ENCODE measurements at places on chromosomes 6 and 20.

DNA sequence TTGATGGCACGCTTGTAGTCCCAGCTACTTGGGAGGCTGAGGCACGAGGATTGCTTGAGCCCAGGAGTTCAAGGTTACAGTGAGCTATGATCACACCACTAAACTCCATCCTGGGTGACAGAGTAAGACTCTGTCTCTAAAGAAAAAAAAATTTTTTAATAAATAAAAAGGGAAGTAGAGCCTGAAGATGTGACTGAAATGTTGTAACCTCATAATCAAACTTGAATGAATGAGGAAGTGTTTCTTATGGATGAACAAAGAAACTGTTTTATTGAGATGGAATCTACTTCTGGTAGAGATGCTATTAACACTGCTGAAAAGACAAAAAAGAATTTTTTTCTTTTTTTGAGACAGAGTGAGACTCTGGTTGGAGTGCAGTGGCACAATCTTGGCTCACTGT, 6.7 kb downstream of the MAK start:
- H3K27ac ChIP-seq: no peak overlapping the region
- no peak for DNase-seq
- peaks cover 22% of the 10 kb centered on the region for H3K27me3 ChIP-seq
- H3K4me1 ChIP-seq: no peaks in the 10 kb centered on the region
- no peak overlapping the region for H3K4me3 ChIP-seq

GRCh38 chr6:63114610-63115211, 96.6 kb upstream of the FKBP1C start:
- no peak for DNase-seq
- H3K4me3 ChIP-seq: no peak overlapping the region
- H3K4me1 ChIP-seq: no peaks in the 10 kb centered on the region

GRCh38 chr20:47258745-47259695, 97.5 kb downstream of the ZMYND8 start:
- H3K27me3 ChIP-seq: no peaks in the 10 kb centered on the region
- no peak for DNase-seq
- peaks cover 47% of the 10 kb centered on the region for H3K36me3 ChIP-seq
- H3K4me3 ChIP-seq: no peak overlapping the region
- H3K4me1 ChIP-seq: peaks cover 22% of the 10 kb centered on the region

- H3K27ac ChIP-seq: peak overlapping the region; percentile 41
- no peak for DNase-seq
- H3K4me1 ChIP-seq: peaks cover 26% of the 10 kb centered on the region
- H3K4me3 ChIP-seq: no peak overlapping the region
- H3K36me3 ChIP-seq: peaks cover 8% of the 10 kb centered on the region
- no peaks in the 10 kb centered on the region for H3K27me3 ChIP-seq
These were observed 46.0 kb downstream of the NUDT3 start for GRCh38 chr6:34346175-34347119.

DNA sequence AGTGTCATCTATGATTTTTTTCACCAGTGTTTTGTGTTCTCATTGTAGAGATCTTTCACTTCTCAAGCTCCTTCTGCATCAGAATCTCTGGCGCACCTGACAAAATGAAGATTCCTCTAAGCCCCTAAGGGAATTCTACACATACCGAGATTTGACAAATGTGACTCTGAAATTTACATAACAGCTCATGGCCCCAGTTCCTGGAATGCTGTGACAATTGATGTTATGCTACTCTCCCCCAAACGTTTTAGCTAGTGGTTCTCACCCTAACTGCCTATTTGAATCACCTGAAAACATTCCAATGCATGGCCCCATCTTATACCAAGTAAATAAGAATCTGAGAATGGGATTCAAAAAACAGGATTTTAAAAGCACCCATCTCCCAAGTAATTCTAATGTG, 162.1 kb upstream of the FKBP1C start:
- no peaks in the 10 kb centered on the region for H3K36me3 ChIP-seq
- DNase-seq: no peak
- H3K4me1 ChIP-seq: no peaks in the 10 kb centered on the region
- no peaks in the 10 kb centered on the region for H3K27me3 ChIP-seq

GRCh38 chr6:28719275-28719940, 193.7 kb downstream of the GPX5 start:
- DNase-seq: no peak
- peaks cover 91% of the 10 kb centered on the region for H3K27me3 ChIP-seq
- H3K4me1 ChIP-seq: no peaks in the 10 kb centered on the region
- H3K36me3 ChIP-seq: no peaks in the 10 kb centered on the region

GRCh38 chr6:154878871-154879491, 116.1 kb upstream of the TIAM2 start:
- no peak overlapping the region for H3K4me3 ChIP-seq
- DNase-seq: no peak
- peaks cover 5% of the 10 kb centered on the region for H3K36me3 ChIP-seq
- no peak overlapping the region for H3K27ac ChIP-seq

- H3K27ac ChIP-seq: no peak overlapping the region
- H3K4me1 ChIP-seq: peaks cover 5% of the 10 kb centered on the region
- DNase-seq: no peak
- peaks cover 13% of the 10 kb centered on the region for H3K27me3 ChIP-seq
- H3K36me3 ChIP-seq: peaks cover 3% of the 10 kb centered on the region
- no peak overlapping the region for H3K4me3 ChIP-seq
These were observed 21.5 kb upstream of the RALGAPA2 start for GRCh38 chr20:20733943-20734342.

DNA sequence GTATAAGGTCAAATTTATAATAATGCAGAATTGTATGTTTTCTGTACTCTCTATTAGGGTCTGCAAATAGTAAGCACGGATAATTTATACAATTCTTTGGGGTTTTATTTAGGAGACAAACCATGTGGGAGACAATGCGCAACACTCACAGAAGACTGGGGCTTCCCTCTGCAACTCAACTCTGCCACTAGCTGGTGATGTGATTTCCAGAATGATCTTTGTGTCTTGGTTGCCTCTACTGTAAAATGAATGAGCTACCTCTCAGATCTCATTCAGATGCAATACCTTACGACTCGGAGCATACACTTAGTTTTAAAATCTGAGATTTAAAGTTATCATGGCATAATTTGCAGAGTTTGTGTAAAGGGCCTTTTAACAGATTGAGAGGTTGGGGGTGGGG, 6.4 kb downstream of the MAN1A1 start:
- no peaks in the 10 kb centered on the region for H3K27me3 ChIP-seq
- peak overlapping the region; percentile 9 for H3K4me3 ChIP-seq
- peaks cover 52% of the 10 kb centered on the region for H3K4me1 ChIP-seq
- DNase-seq: no peak
- peaks cover 14% of the 10 kb centered on the region for H3K36me3 ChIP-seq
- H3K27ac ChIP-seq: peak overlapping the region; percentile 95

DNA sequence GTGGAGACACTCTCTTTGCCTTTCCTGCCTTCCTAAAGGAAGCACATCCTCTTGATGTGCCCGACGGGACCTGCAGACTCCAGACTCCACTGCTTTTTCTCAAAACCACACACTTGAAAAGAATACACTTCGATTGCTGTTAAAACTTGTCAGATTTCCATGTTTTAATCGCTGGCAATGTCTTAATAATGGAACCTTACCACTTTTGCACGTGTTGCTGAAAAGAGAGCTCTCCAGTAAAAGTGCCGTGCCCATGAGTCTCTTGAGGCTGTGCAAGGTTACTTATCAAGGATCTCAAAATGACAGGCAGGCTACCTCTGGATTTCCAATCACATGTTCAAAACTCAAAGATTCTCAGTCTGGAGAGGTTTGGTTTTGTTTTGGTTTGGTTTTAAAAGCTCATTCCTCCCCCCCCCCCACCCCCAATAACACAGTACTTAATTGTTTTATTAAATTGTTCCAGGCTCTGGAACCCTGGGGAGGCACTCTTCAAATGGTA, 12.0 kb upstream of the TFAP2A start:
- H3K4me1 ChIP-seq: peaks cover 9% of the 10 kb centered on the region
- no peak for DNase-seq
- H3K27me3 ChIP-seq: peaks cover 46% of the 10 kb centered on the region
- no peaks in the 10 kb centered on the region for H3K36me3 ChIP-seq

- no peak for DNase-seq
- H3K4me1 ChIP-seq: no peaks in the 10 kb centered on the region
- H3K27me3 ChIP-seq: peaks cover 17% of the 10 kb centered on the region
- no peak within 1 kb of the TSS for H3K4me3 ChIP-seq
These were observed at the start of gene FAM217A for GRCh38 chr6:4078691-4079471. Gene FAM217A, minus strand, starts transcription at chr6:4079137. Its CDS starts 1,723 bp downstream, at chr6:4077414.

- H3K4me3 ChIP-seq: no peak overlapping the region
- H3K27ac ChIP-seq: no peak overlapping the region
- no peaks in the 10 kb centered on the region for H3K4me1 ChIP-seq
These were observed 71.4 kb upstream of the MYLIP start for GRCh38 chr6:16057446-16057845.

DNA sequence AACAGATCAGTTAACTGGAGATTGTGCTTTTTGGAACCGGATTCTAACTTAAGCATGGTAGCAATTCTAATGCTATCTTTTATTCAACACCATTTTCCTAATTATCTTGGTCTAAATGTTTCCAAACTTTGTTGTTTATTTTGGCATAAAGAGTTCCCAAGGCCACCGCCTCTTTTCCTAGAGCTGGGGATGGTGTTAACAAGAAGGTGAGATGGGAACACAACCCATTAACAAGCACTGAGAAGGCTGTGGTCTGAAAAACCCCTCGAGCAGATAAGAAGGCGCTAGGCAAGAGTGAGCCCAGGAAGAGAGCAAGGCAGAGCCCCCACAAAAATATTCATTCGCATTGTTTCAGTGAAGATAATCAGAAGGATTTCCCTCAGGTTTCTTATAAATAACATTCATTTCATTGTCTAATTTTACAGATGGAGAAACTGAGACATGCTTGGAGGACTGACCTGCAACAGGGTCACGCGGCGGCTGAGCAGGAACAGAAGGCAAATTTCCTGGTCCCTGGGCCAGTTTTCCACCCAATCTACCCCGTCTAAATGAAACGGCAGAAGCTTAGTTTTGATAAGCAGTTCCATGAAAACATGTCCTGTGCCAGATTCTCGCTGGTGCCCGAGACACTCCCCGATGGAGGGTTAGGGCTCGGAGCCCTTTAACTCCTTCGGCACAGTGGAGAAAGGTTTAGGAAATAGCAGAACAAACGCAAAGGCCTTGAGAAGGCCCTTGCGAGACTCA, 155.6 kb downstream of the FOXC1 start:
- DNase-seq: no peak
- H3K27me3 ChIP-seq: no peaks in the 10 kb centered on the region
- no peak overlapping the region for H3K4me3 ChIP-seq
- H3K4me1 ChIP-seq: peaks cover 7% of the 10 kb centered on the region
- H3K27ac ChIP-seq: no peak overlapping the region

DNA sequence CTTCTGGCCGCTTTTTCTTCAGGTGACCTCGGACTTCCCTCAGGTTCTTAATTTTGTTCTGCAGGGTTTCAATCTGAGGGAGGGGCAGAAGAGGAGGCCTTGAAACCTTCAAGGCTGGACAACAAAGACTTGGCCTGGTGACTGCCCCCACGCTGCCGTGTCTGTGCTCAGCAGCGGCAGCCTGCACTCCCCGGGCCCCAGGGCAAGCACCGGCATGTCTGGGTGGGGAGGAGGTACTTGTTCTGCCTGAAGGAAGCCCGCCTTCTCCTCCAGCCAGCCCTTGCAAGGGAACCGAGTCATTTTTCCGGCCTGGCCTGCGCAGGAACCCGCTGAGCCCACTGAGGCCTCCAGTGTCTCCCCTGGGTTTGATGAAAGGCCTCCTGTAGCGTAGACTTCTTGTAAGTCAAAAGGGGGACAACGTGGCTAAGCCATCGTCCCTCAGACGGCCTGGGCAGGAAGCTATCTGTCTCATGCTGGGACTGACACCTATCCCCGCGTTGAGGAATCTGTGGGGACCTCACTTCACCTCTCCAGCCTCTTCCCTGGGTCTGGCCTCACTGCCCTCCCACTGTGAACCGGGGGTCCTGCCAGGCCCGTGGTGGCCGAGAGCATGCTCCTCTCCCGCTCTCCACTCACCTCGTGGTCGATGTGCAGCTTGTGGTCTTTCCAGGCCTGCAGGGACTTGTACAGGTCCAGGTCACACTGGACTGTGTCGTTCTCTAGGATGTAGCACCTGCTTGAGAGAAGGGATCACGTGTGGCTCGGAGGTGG, 119.9 kb downstream of the SULF2 start:
- no peak overlapping the region for H3K4me3 ChIP-seq
- no peak overlapping the region for H3K27ac ChIP-seq
- peaks cover 14% of the 10 kb centered on the region for H3K36me3 ChIP-seq
- H3K27me3 ChIP-seq: no peaks in the 10 kb centered on the region
- H3K4me1 ChIP-seq: peaks cover 3% of the 10 kb centered on the region

DNA sequence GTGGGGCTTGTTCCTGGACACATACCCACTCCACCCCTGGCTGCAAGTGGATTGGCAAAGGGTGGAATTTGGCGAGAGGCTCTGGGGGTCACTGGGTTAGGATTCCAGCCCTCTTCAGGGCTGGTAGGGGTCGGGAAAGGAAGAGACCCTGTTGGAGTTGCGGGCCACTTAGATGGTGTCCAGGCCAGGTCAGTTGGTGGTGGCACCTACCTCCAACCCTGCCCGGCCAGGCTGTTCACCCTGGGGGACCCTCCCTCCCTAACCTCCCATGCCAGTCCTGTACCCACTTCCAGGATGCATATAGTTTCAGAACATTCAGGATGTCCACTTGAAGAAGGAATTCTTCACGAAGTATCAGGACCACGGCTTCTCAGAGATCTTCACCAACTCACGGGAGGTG, 21.0 kb downstream of the CAPN11 start:
- H3K4me3 ChIP-seq: no peak overlapping the region
- no peak for DNase-seq
- no peaks in the 10 kb centered on the region for H3K36me3 ChIP-seq
- H3K4me1 ChIP-seq: peaks cover 14% of the 10 kb centered on the region

DNA sequence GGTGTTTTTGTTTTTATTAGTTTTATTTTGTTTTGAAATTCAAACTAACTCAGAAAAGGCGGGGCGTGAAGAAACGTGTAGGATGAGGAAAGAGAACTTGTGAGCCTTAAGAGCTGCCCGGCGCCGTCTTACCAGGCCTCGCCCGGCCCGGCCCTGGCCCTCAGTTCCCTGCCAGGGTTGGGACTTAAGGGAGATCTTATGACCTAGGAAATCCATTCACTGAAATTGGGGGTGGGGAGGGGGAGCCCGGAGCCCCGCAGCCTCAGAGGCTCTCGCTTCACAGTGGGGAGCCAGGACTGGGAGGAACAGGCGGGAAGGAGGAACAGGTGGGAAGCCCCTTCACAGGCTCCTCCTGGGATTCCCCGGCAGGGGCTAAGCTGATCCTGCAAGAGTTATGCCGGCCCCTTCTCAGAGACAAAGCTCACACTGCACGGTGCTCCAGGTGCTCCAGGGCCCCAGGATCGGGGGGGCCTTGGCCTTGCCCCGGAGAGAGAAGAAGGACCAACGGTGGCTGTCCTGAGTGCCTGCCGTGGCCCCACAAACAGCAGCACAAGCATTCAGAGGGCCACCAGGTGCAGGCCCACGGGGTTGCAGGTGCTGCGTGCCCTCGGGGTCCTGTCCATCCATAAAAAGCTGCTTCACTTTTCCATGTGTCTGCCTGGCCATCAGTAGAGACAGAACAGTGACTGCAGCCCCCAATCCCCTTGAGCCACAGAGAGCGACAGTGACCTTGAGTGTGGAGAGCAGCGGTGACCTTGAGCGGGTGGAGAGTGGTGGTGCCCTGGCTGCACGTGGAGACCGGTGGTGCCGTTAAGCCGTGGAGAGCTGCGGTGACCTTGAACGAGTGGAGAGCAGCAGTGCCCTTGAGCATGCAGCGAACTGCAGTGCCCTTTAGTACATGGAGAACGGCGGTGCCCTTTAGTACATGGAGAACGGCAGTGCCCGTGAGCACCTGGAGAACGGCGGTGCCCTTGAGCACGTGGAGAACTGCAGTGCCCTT, 152.7 kb downstream of the DLL1 start:
- DNase-seq: no peak
- H3K27ac ChIP-seq: no peak overlapping the region
- no peaks in the 10 kb centered on the region for H3K4me1 ChIP-seq
- H3K36me3 ChIP-seq: peaks cover 3% of the 10 kb centered on the region
- peaks cover 11% of the 10 kb centered on the region for H3K27me3 ChIP-seq

GRCh38 chr20:43263226-43263625, 73.5 kb upstream of the PTPRT start:
- H3K27ac ChIP-seq: no peak overlapping the region
- DNase-seq: no peak
